Activated CD8-positive, alpha-beta memory T cell treated with anti-CD3 and anti-CD28 coated beads, Interleukin-2, amount 10 ng/mL, durations not matched to agents 7 days and 5 days (primary cell): ENCODE measurements at places on chromosomes 6 and 20. TPM values are rescaled to one million over a fixed set of nuclear protein-coding genes. Genes with fewer than 3 reads are reported as not detected.

DNA sequence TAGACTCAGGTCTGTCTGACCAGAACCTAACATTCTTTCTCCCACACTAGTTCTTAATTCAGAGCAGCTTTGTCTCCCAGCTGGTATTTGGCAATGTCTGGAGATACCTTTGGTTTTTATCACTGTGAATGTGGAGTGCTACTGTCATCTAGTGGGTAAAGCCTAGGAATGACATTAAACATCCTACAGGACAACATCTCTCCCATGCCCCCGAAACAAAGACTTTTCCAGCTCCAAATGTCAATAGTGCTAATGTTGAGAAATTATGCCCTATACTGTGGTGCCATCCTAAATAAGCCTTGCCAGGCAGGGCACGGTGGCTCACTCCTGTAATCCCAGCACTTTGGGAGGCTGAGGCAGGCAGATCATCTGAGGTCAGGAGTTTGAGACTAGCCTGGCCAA, 4.2 kb upstream of the TTPAL start:
- no peak for DNase-seq

DNA sequence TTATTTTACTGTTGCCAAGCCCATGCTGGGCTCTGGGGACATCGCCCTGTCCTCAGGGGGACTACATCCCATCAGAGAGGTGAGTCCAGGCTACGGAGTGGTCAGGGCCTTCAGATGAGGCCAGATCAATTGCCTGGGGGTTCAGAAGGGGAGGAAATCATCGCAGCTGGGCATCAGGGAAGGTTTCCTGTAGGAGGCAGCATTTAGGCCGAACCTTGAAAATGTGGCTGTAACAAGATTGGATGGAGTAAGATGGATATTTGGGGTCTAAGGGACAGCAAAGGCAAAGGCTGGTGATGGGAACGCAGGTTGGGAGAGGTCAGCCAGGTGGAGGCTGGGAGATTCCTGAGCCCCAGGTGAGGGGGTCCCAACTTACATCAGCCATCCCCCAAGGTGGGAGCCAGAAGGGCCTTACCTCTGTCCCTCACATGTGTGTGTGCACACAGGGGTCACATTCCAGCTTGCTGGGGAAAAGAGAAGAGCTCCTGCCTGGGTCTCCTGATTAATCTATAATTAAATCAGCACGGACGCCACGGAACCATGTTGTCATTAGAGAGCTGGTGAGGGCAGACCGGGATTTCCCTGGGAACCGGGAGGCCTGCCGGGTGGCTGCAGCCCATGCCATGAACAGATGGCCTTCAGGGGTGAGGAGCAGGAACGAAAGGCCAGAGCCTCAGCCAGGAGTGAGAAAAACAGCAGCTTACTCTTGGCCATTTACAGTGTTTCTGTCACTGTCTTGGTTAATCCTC, 30.5 kb upstream of the DLGAP4 start:
- DNase-seq = no peak

HNF4A gene
- not detected for total RNA-seq

FAXC gene
- 0.30 TPM for total RNA-seq

DNA sequence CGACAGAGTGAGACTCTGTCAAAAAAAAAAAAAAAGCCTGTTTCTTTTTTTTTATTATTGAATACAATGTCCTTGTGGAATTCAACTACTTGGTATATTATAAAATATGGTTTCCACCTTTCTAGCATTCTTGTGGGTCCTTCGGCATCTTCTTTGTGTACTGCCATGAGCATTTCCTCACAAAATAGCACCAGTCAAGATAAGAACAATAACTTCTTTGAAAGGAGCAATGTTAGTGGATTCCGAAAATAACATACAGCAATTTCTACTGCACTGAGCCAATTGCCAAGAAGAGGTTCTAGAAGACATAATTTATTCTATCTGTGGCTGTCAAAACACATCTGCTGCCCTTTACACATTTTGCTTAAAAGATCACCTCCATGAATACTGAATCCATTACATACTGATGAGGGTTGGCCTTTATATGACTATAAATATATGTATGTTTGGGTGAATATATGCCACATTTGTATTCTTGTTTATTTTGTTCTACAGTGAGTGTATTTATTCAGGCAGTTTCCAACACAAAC, 19.1 kb upstream of the SPTLC3 start:
- DNase-seq = no peak

DDX39B gene
- 495 TPM for total RNA-seq

WFDC10B gene
- total RNA-seq = not detected

HLA-G gene
- 0.66 TPM for total RNA-seq

DNA sequence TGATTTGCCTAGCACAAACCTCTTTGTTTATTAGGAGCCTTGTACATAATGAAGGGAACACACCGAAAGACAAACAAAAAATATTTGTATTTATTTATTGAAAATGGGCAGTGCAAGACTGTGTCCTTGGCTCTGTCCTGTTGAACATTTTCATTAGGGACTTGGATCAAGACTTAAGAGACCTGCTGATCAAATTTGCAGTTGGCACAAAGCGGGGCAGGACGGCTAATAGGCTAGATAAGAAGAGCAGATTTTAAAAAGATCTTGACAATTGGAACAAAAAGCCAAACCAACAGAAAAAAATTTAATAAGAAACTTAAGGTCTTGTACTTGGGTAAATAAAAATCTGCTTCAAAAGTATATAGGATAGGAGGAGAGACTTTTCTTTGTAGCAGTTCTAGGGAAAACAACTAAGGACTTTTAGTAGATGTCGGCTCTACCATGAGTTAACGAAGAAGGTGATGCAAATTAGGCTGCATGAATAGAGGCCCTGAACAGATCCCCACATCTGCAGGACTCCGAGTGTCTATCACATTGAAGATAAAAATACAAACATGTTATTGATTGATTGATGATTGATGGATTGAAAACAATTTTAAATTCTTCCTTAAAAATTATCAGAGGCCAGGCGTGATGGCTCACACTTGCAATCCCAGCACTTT, 124.1 kb upstream of the SPACA1 start:
- no peak for DNase-seq
